Naive thymus-derived CD4-positive, alpha-beta T cell (primary cell): ENCODE measurements at places on chromosomes 2 and 18. TPM values are rescaled to one million over a fixed set of nuclear protein-coding genes. Genes with fewer than 3 reads are reported as not detected.

DNA sequence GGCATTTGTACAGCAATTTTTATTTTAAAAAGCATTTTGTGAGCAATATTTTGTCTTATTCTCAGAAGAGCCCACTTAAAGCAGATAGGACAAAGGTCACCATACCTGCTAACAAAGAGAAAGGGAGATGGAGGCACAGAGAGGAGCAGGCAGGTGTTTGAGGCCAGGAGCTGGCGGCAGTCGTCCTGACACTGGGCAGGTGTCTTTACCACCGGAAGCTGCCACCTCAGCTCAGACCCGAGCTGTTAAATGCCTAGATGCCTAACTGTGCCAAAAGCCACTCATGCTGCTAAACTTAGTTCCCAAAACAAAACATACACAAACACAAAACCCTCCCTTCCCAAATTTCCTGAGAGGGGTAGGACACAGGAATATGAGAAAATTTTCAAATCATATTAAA lies 120.9 kb downstream of the CNTNAP5 start:
- H3K4me3 ChIP-seq: no peak overlapping the region
- no peak overlapping the region for H3K27ac ChIP-seq
- H3K36me3 ChIP-seq: no peaks in the 10 kb centered on the region
- H3K4me1 ChIP-seq: no peaks in the 10 kb centered on the region
- no peak for DNase-seq

GRCh38 chr2:69168950-69169654 lies 156.1 kb downstream of the ANTXR1 start:
- no peak for DNase-seq
- no peak overlapping the region for H3K27ac ChIP-seq
- H3K36me3 ChIP-seq: no peaks in the 10 kb centered on the region

DNA sequence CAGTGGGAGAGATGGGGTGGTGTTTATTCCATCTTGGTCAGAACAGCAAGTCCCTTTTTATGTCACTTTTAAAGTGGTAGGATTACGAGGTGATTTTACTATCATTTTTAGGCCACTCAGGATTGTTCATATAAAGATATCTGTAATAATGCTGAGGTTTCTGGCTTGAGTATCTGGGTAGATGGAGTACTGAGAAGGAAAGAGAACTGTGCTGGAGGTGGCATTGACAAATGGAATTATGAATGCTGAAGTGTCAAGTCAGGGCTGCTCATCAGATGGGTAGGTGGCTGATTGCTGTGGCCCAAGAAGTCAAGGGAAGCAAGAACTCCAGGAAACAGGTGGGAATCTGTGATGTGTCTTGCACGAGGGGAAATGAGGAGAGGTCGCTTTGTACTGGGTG lies 85.3 kb upstream of the MGAT4A start:
- no peak overlapping the region for H3K4me3 ChIP-seq
- H3K4me1 ChIP-seq: no peaks in the 10 kb centered on the region
- no peaks in the 10 kb centered on the region for H3K27me3 ChIP-seq
- no peaks in the 10 kb centered on the region for H3K36me3 ChIP-seq
- DNase-seq: no peak
- no peak overlapping the region for H3K27ac ChIP-seq

DNA sequence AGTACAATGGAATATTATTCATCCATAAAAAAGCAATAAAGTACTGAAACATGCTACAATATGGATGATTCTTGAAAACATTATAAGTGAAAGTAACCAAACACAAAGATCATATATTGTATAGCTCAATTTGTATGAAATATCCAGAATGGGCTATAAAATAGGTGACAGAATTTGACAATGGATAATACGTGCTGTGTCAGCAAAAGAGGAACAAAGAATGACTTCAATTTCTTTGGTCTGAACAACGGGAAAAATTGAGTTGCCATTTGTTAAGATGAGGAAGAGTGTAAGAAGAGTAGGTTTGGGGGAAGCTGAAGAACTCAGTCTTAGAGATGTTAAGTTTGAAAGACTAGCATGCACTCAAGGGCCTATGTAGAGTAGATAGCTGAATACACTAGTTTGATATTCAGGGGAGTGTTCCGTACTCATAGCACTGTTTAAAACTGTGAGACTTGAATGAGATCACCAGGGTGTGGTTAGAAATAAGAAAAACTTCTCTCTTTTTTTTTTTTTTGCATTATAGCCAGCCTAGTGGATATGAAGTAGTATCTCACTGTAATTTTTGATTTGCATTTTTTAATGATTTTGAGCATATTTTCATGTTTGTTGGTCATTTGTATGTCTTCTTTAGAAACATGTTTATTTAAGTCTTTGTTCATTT lies 213.6 kb downstream of the NR4A2 start:
- no peak overlapping the region for H3K4me3 ChIP-seq
- no peak overlapping the region for H3K27ac ChIP-seq
- no peak for DNase-seq
- no peaks in the 10 kb centered on the region for H3K36me3 ChIP-seq
- no peaks in the 10 kb centered on the region for H3K4me1 ChIP-seq

DNA sequence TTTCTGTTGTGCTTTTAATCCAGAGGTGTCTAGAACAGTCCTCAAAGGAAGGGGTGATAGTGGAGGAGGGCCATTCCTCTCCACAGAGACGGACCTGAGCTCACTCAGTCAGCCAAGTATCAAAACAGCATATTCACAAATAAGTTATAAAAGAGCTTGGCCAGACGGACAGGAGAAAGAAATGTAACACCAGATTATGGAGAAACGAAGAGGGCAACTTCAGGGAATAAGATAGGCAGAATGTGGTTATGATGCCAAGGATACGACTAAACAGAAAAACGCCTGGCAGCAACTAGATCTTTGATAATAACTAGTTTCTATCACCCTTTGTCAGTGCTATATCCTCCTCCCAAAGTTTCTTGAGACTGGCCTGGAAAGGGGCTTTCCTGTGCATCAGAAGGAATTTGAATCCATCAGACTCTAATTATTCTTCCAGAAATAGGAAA lies 42.5 kb downstream of the MAP4K3 start:
- DNase-seq: no peak
- no peak overlapping the region for H3K4me3 ChIP-seq
- no peaks in the 10 kb centered on the region for H3K27me3 ChIP-seq
- no peaks in the 10 kb centered on the region for H3K36me3 ChIP-seq
- no peaks in the 10 kb centered on the region for H3K4me1 ChIP-seq

DNA sequence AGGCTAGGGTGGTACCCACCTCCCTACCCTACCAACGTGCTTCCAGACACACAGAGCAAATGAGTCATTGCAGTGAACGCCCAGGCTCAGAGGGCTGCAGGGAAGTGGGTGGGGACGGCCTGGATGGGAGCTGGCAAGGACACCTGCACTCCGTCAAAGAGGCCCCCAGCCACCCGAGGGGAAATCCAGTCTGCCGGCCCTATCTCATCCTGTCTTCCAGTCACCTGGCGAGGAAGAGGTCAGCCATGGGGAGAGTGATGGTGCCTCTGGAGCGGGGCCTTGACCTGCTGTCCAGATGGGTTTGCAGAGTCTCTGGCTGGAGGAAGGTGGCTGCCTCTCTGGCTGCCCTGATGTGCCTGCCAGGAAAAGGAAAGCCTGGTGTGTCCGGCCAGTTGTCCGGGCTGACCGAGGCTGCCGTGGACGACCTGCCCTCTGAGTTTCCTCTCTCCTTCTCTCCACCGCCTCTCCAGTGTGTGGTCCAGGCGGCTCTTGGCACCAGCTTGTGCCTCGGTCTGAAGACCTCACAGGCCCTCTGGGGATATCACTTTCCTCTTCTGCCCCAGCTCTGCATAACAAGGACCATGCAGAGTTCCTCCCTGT lies 209.7 kb upstream of the COPS8 start:
- no peaks in the 10 kb centered on the region for H3K4me1 ChIP-seq
- no peak overlapping the region for H3K4me3 ChIP-seq
- no peak overlapping the region for H3K27ac ChIP-seq
- no peaks in the 10 kb centered on the region for H3K36me3 ChIP-seq

DNA sequence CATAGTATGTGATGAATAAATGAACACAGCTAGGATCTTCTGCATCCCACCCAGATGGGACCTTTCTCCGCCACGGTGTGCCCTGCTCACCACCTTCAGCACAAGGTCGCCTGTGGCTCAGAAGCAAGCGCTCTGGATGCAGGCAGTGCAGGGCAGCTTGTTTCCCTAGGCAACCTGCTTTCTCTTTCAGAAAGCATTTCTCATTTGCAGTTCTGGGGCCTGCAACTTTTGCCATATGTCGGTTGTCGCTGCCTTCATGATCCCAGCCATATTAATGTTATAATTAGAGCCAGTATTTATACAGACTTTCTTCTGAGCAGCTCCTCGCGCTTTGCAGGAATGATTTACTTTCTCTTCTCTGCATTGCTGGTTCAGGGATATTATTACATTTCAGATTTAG lies 692.8 kb downstream of the RNF144A start:
- DNase-seq: no peak
- H3K4me3 ChIP-seq: no peak overlapping the region
- H3K27me3 ChIP-seq: no peaks in the 10 kb centered on the region
- H3K27ac ChIP-seq: no peak overlapping the region
- no peaks in the 10 kb centered on the region for H3K36me3 ChIP-seq

DNA sequence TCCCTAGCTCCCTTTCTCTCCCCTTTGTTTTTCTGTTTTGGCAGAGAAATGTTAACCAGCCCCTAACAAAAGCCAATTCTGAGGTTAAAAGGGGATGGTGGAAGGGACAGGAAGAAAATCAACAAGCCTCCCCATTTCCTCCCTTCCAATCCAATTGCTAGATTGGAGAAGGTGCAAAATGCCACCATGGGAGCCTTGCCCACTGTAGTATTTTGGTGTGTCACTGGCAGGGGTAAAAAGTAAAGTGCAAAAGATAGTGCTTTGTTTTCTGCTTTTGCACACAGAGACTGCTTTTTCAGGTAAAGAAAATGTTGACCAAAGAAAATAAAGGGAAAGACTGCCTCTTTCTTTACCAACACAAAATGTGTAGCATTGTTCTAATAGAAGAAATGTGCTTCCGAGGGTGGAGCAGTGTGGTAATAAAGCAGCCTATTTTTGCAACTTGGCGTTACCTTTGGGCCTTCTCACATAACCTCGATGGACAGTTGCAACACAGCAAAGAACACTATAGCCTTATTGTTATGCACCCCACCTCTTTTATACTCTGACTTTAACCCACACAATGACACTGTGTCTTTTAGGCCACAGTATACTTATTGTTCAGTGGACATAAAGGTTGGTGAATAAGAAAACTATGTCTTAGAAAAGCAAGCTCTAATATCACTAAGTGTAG lies 861.8 kb downstream of the BCL11A start:
- H3K27ac ChIP-seq: no peak overlapping the region
- H3K36me3 ChIP-seq: no peaks in the 10 kb centered on the region
- DNase-seq: no peak
- H3K4me1 ChIP-seq: no peaks in the 10 kb centered on the region
- no peaks in the 10 kb centered on the region for H3K27me3 ChIP-seq
- H3K4me3 ChIP-seq: no peak overlapping the region

DNA sequence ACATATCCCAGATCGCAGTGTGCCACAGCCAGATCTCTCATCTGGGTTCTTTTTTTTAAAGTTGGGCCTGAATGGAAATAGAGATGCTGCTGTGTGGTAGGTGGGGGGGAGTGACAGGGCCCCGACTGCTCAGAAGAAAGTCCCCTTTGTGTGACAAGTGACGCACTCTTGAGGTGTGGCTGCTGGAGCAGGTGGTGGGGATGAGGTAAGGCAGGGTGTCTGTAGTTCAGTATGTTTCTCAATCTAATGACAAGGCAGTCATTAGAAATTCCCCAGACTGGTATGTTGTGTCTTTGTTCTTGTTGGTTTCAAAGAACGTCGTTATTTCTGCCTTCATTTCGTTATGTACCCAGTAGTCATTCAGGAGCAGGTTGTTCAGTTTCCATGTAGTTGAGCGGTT lies 128.8 kb upstream of the TACR1 start:
- no peaks in the 10 kb centered on the region for H3K27me3 ChIP-seq
- no peaks in the 10 kb centered on the region for H3K36me3 ChIP-seq
- no peak overlapping the region for H3K27ac ChIP-seq
- H3K4me3 ChIP-seq: no peak overlapping the region
- no peaks in the 10 kb centered on the region for H3K4me1 ChIP-seq

DNA sequence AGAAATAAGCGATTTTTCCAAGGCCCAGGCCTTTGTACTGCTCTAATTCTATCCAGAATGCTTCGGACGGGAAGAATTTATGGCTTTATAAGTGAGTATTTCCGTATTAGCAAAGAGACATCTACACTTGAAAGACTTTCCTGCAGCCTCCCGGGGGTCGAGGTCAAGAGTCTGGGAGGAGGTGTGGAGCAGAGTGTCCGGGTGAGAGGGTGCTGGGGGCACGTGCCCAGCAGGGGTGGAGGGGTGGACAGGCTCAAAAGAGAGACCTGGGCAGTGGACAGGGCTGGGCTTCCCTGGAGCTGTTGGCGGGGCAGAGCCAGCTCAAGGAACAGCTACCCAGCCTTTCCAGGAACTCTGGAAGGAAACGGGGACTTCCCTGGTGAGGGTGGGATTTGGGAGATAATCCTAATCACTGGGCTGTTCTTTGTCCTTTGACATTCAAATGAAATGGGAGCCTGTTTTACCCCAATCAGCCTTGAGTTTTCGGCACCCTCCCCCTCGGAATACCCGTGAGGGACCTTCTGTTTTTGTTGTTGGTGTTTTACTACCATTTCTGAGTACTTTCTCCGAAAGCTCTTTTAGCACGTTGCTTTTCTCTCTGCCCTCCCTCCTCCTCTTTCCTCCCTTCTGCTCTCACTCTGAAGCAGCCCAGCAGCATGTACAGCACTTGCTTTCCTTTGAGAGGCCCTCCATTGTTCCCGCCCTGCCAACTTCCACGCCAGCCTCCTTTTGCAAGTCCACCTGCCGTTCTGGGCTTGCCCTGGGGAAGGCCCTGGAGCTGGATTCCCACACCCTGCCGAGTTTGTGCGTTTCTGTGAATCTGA lies 164.7 kb downstream of the AGAP1 start:
- no peak overlapping the region for H3K27ac ChIP-seq
- no peaks in the 10 kb centered on the region for H3K36me3 ChIP-seq
- no peak for DNase-seq
- no peak overlapping the region for H3K4me3 ChIP-seq

DNA sequence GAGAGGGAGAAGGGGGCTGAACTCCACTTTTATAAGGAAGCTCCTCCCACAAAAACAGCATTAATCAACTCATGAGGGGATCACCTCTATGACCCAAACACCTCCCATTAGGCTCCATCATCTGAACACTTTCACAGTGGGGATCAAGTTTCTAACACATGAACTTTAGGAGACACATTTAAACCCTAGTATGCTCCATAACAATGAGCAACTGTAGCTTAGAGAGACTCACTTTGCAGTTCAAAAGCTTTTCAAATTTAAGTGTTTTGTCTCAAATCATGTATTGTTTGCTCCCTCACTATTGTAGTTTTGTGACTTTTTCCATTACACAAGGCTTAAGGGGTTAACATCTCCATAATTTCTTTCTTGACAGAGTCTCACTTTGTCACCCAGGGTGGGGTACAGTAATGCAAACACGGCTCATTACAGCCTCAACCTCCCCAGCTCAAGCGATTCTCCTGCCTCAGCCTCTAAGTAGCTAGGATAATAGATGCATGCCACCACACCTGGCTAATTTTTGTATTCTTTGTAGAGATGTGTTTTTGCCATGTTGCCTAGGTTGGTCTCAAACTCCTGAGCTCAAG lies 352.7 kb upstream of the CDH20 start:
- H3K4me3 ChIP-seq: no peak overlapping the region
- DNase-seq: no peak
- no peak overlapping the region for H3K27ac ChIP-seq
- no peaks in the 10 kb centered on the region for H3K36me3 ChIP-seq
- H3K27me3 ChIP-seq: no peaks in the 10 kb centered on the region

ESCO1 gene
- total RNA-seq: 36.4 TPM

XRCC5 gene
- 228 TPM for total RNA-seq

CTAGE1 gene
- total RNA-seq: not detected

RNF125 gene
- 30.3 TPM for total RNA-seq

WDR43 gene
- 49.6 TPM for total RNA-seq
